ENCODE measurements at places on chromosomes 11 and 22.

- DNase-seq: no peak
Observed at GRCh38 chr22:36636916-36637315, 66.6 kb downstream of the CACNG2 start.

DNA sequence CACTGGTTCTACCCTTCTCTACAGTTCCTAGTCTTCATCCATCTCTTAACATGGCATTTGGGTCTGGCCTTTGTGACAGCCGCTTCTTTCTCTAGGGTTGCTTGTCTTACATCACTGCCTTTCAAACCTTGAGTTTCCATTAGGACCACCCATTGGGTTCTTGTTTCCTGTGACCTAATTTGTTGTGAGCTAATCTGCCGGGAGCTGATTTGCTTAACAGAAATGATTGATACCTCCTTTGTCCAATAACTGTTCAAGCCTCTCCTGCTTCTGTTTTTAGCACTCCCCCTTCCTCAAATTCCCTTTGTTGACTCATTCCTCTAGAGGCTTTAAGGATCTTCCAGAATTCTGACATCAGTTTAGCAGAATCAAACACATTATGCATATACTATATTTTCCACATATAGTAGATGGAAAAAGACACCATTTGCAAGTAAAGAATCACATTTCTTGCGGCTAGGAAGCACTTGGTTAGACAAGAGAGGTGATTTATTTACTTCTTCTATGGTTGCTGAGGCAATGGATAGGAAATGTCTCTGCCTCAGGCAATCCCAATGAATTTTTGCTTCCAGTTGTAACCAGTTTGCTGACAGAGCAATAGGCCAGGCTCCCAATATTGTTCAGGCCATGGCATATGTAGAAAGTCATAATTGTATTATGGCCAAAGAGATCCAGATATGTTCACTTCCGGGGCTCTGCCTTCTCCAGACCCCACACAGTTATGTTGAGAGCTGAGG lies 130.7 kb downstream of the SNX19 start:
- no peak for DNase-seq

GRCh38 chr11:17568944-17569343 lies 21.9 kb downstream of the OTOG start:
- DNase-seq: no peak

GRCh38 chr11:114190630-114191029 lies 105.6 kb upstream of the NNMT start:
- DNase-seq: no peak

GRCh38 chr11:11081776-11082175 lies 223.9 kb upstream of the ZBED5 start:
- DNase-seq: no peak
